ENCODE measurements at places on chromosomes 12 and 14. TPM values are rescaled to one million over a fixed set of nuclear protein-coding genes. Genes with fewer than 3 reads are reported as not detected.

GRCh38 chr12:107467716-107468115 is 217.9 kb upstream of the PWP1 start:
- DNase-seq: no peak

DNA sequence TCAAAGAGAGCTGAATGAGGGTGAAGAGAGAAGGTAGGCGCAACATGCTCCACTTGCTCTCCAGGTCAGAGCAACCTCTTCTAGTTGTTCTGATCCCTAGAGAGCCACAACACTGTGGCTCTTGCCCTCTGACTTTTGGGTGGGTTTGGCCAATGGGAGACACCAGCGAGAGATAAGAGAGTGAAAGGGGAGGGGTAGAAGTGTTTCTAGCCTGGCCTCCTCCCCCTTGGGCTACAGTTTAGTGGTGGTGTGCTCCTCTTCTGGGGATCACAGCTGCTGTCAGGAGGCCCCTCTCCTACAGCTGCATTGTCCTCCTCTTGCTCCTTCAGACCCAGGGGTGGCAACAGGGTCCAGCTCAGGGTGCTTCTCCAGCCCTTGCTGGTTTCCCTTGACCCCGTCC is 454.8 kb downstream of the FUT8 start:
- no peak for DNase-seq

Gene SCN8A
- total RNA-seq: 0.86 TPM

Gene CAPZA3
- not detected for total RNA-seq

Gene SDSL
- total RNA-seq: 0.25 TPM

DNA sequence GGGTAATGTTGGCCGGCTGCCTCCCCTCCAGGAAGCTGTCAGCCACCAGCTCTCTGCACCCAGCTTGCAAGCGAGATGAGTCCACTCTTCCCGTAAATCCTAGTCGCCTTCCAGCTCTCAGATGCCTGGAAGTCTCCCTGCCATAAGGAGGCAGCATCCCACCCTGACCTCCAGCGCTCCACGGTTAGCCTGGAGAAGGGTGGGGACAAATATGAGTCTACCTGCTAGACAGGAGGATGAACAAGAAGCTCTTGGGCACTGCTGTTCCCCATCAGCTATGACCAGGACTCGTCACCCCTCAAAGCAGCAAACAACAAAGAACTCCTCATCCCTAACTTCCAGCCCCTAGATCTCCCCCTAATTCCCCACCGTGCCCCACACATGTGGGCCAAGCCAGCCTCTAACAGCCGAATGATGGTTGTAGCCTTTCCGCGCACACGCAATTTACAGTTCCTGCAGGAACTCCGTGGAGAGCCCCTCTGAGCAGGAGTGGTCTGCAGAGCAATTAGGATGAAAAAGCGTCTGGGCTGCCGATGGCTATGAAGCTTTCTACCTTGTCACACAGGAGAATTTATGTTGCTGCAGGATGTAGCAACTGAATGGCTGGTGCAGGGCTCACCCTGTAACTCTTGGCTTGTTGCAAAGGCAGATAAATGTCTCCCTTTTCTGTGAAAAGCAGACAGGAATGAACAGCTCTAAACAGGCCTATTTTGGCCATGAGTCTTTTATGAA is 181.4 kb downstream of the GLT1D1 start:
- DNase-seq: no peak
